Glomerular endothelial cell (primary cell): ENCODE measurements at places on chromosomes 7 and 10. TPM values are rescaled to one million over a fixed set of nuclear protein-coding genes. Genes with fewer than 3 reads are reported as not detected.
A peak's percentile ranks its signal among the peaks of the same experiment; 100 is the strongest.

DNA sequence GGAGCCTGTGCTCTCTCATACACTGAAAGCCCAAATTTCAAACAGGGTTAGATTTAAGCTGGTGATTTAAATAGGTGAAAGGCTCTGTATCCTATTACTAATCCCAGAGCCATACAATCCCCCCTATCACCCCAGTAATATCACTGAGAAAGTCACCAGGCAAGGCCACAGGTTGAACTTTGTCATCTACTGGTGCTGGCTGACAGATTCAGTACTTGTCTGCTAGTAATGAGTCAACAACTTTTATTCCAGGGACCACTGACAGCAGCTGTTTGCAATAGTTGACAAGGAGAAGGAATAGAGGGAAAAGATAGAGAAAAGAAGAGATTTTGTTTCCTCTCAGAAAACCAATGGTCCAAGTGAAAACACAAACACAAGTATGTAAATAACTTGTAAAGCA is 10.4 kb downstream of the ASB15 start:
- no peak for DNase-seq

Gene IRF5
- total RNA-seq = 0.73 TPM in 1 of 2 replicates, not detected in the other

- DNase-seq = no peak
These were observed 11.7 kb downstream of the CPEB3 start for GRCh38 chr10:92278996-92279696.

Gene SFXN2
- 2.7 and 6.0 TPM in 2 replicates for total RNA-seq

Gene CNTNAP2
- under 0.01 and 0.97 TPM in 2 replicates for total RNA-seq

Gene SPDYE5
- total RNA-seq = not detected in 2 replicates

Gene EIF4EBP2
- total RNA-seq = 37.2 and 38.7 TPM in 2 replicates

Gene LRIT1
- total RNA-seq = not detected in 2 replicates

GRCh38 chr10:103580011-103580410 is 86.5 kb downstream of the NEURL1 start:
- DNase-seq = no peak

GRCh38 chr10:3834947-3835346 is 49.9 kb upstream of the KLF6 start:
- DNase-seq = no peak

Gene GLI3
- total RNA-seq = 7.0 and 10.9 TPM in 2 replicates

- DNase-seq = no peak
These were observed 82.7 kb downstream of the REEP3 start for GRCh38 chr10:63603709-63604445.

GRCh38 chr7:153858355-153858754 is 193.8 kb upstream of the DPP6 start:
- DNase-seq = no peak

DNA sequence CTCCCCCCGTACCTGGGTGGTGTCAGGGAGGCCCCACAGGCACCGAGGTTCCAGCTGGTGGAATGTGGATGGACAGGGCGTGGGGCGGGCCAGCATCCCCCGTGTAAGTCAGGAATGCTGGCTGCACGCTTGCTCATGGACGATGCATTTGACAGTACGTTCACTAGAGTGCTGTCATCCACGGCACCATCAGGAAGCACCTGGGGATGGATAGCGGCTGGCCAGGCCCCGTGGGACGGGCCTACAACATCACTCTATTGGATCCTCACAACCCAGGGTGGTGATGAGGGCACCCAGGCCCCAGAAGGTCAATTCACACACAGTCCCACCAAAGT is 63.6 kb downstream of the INSIG1 start:
- DNase-seq = no peak

Gene ASB4
- 0.35 TPM in 1 of 2 replicates, not detected in the other for total RNA-seq

- no peak for DNase-seq
These were observed 87.7 kb downstream of the CUBN start for GRCh38 chr10:17041626-17042520.

Gene TMEM130
- not detected in 2 replicates for total RNA-seq

Gene GNAI1
- total RNA-seq = 20.0 and 26.7 TPM in 2 replicates

Gene XRCC2
- total RNA-seq = 1.9 and 4.6 TPM in 2 replicates

- DNase-seq = no peak
These were observed 42.8 kb downstream of the GRB10 start for GRCh38 chr7:50739744-50740435.

Gene FEZF1
- not detected in 2 replicates for total RNA-seq

- no peak for DNase-seq
These were observed 40.4 kb downstream of the WIPI2 start for GRCh38 chr7:5230265-5231067.

Gene SPDYE1
- total RNA-seq = not detected in 2 replicates

GRCh38 chr10:28444031-28444430 is 88.9 kb upstream of the WAC start:
- DNase-seq = no peak

- peak; percentile 48 for DNase-seq
These were observed 10.2 kb upstream of the CH25H start for GRCh38 chr10:89217057-89217990.

GRCh38 chr10:80946957-80947726 is 409.4 kb downstream of the SH2D4B start:
- no peak for DNase-seq

- no peak for DNase-seq
These were observed 19.5 kb downstream of the CACUL1 start for GRCh38 chr10:118735294-118735693.

DNA sequence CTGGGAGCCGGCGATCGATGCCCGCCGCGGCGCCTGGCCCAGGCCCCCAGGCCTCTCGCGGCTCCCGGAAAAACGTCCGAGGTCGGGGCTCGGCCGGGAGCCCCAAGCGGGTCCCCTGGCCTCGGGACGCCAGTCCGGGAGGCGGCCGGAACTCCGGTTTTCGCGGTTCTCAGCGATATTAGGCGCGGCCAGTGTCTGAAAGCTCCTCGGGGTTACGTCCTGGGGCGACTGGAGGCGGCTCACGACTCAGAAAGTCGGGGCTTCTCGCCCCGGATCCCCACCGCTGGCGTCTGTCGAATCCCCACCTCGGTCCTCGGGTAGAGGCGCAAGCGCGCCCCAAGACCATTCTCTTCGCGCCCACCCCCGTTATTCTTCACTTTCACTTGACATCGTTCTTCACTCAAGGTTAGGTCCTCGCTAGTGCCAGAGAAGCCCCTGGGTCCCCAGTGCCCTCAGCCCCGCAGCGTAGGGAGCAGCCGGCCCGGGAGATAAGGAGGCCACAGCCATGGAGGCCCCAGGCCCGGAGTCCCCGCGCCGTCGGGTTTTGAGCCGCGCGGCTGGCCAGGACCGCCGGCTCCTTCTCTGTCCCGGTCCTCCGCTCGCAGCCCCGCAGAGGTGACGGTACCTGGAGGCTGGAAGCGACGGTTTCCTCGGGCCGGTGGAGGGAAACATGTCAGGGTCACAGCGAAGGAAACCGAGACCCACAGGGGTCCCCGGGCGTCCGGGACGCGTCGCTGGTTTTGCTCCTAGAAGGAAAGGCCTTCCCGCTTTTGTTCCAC is 35.2 kb upstream of the EBLN1 start:
- no peak for DNase-seq

GRCh38 chr10:44818701-44819127 is 92.4 kb upstream of the TMEM72 start:
- no peak for DNase-seq

Gene KCNH2
- total RNA-seq = 0.87 TPM in 1 of 2 replicates, not detected in the other

DNA sequence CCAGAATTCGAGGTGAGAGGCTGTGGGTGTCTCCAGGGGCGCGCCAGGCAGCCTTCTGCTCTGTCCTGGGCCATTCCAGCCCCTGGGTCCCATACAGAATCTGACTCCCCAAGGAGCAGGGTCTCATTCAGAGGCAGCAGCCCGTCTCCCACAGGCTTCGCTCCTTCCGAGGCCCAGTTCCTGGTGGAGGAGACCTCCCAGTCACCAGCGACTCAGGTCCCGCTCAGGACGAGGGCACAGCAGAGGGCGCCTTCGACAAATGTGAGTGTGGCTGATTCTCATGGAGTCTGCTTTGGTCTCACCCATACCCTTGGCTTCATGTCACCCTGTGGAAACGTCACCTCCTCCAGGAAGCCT is 81.8 kb upstream of the GPR26 start:
- DNase-seq = no peak

DNA sequence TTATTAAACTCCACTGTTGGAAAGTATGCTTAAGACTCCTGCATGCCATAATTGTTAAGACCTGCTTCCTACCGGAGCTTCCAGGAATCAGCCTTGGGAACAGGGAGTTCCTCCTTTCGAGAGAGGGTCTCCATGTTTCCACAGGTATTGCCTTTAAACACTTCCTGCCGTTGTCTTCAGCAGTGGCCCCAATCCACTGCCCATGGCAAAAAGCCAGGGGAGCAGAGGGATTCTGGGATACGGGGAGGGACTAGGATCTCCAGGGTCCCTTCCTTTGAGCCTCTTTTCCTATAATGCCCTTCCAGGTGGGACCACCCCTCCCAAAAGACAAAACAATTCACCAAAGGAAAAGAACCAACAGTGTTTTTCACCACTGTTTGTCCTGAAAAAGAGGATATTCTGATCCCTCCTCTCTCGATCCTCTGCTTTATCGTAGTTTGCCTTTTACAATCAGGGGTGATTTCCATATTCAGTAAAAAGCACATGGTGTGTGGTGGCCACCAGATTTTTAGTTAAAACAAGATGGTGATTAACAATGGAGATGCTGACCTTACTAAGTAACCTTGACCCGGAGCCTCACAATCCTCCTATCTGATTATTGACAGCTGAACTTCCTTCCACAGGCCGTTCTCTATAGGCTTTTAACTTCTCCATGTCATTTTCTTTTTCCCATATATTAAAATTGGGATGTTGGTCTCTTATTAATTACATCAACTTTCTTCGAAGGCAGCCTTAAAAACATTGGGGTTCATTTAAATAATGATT is 36.0 kb downstream of the LRRC72 start:
- no peak for DNase-seq

DNA sequence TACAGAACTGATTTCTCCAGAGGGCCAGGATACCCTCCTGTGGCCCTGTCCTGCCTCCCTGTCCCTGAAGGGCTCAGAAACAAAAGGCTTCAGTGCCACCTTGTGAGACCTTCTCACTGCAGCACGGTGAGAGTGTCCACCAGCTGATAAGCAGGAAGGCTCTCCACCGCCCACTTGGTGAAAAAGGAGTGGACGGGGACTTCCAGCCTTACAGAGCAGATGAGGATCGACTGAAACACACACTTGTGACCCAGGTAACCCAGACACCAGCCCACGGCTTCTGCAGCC is 330.1 kb downstream of the GRID1 start:
- no peak for DNase-seq

GRCh38 chr7:158011941-158012340 is 575.7 kb downstream of the PTPRN2 start:
- no peak for DNase-seq

DNA sequence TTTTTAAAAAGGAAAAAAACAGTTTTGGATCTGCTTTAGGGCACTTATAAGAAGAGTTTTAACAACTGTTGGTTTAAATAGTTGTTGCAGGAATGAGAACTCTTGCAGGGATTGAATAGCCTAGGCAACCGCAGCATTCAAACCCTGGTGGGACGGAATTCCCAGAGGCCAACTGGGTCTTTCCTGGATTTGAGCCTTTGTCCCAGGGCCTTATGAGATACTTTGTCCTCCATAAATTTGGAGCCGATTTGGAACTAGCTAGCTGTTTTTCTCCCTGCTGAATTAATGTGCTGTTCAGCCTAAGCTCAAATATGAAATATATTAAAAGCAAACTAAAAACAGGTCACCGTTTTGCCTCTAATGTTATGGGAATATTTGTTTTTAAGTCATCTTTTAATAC is 109.6 kb downstream of the LRMDA start:
- no peak for DNase-seq

GRCh38 chr10:93600446-93601145 is 439 bp downstream of the RBP4 start:
- no peak for DNase-seq

Gene CPN1
- total RNA-seq = not detected in 2 replicates

DNA sequence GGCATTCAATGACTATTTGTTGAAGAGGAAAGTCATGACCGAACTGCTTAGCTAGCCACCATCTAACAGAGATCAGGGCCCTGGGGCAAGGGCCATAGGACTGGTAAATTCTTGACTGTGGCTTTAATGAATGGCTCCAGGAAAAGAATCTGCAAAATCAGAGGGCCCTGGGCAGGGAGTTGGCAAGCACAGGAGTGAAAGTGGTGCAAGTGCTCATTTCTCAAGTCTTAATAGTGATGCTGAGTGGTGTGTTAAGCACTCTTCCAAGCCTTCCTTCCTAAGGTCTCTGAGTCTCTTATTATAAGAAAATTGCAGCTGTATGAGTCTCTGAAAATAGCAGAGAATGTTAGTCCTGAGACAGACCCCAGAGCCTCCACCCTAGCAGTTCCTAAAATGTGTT is 46.3 kb upstream of the EGR2 start:
- DNase-seq = no peak

Gene TRIM24
- 44.8 and 65.3 TPM in 2 replicates for total RNA-seq

Gene ITGB8
- 6.3 and 13.9 TPM in 2 replicates for total RNA-seq

- no peak for DNase-seq
These were observed 19.4 kb downstream of the KAZALD1 start for GRCh38 chr10:101080933-101081931.

GRCh38 chr7:139106959-139107358 is 2.6 kb downstream of the ZC3HAV1 start:
- DNase-seq = no peak

- no peak for DNase-seq
These were observed 261.9 kb downstream of the MAD1L1 start for GRCh38 chr7:1970895-1971294.

GRCh38 chr10:114043532-114044246 is at the start of gene ADRB1:
ADRB1 (plus strand) TSS chr10:114043866; CDS start chr10:114044133, 267 bp downstream.
- DNase-seq = no peak

DNA sequence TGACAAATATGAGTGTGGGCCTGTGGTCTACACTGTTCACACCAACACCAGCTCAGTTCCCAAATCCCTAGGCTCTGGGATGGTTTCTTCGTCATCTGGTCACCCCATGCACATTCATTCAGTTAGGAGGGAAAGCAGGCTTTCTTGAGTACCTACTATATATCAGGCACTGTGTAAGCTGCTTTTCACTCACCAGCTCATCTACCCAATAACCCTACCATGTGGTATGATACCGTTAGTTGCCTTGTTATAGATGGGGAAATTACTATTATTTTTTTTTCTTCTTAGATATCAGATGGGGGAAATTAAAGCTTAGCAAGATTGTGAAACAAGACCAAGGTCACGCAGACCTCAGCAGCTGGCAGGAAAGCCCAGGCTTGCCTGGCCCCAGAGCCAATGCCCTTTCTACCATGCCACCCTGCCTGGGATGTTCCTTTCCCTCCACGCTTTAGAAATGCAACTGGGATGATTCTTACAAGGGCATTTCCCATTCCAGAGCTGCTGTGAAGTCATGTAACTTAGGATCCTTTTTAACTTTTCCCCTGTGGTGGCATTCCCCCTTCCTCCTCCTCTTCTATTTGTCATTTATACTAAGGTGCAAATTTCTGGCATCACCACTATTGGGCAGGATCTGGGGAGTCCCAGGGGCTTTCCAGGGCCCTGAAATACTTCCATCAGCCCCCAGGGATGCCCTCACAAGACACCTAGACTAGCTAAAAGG is 93.1 kb upstream of the EFCAB10 start:
- no peak for DNase-seq

Gene MKX
- total RNA-seq = 0.19 TPM in 1 of 2 replicates, not detected in the other

Gene H2BK1
- total RNA-seq = not detected in 2 replicates

DNA sequence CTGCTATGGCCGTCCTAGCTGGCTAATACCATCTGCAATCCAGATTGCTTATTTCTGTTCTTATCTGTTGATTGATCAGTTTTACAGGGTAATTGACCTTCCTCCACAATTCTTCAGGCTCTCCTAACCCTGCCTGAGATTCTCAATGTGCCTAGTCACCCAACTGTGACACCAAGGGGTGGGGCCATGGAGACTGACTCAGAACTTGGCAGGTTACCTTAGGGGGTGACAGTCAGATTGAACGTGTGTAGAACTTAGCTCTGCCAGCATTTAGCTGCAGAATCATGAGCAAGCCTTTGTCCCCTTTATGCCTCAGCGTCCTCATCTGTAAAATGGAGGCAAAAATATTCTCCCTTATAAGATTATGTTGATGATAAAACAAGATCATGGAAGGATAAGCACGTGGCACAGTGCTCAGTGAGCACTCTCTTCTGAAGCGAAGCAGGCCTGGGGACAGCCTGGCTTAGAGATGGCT is 19.1 kb upstream of the LEP start:
- DNase-seq = no peak
